ENCODE measurements at places on chromosomes 3 and 15.

GRCh38 chr3:194330579-194330978 lies 20.5 kb downstream of the CPN2 start:
- DNase-seq: no peak

DNA sequence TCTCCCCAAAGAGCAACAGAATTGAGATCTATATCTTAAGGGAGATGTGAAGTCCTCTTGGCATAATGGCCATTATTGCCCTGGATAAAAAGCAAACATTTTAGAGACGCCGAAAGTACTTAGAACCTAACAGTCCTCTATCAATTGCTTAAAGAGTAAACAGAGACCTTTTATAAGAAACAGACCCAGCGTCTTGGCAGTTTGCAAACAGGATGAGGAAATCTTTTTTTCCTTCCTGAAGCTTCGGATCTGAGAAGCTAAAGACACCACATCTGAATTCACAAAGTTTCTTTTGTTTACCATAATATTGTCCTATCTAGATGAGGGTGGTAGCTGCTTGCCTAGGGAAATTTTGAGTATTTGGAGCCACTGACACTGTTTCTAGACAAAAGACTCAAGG lies 59.9 kb upstream of the LIMD1 start:
- DNase-seq: no peak

- no peak for DNase-seq
Measured at GRCh38 chr15:80561500-80561899, 133.6 kb upstream of the ABHD17C start.

DNA sequence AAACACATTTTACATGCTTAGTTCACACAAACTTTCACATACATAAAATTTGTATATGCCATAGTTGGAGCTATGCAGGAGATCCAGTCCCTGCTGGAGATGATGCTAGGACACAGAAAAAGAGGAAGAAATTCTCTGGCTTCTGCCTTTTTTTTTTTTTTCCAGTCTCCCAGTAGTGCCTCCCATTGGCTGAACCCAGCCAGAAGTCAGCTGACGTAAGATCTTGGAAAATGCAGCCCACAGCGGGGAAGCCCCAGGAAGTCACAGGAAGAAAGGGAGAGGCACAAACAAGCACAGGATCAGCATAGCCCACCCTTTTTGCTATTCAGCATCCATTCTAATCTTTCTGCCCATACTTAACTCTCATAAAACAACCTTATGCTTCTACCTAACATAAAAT lies 38.5 kb downstream of the SCN11A start:
- no peak for DNase-seq

GRCh38 chr3:61913701-61914100 lies 352.3 kb downstream of the PTPRG start:
- DNase-seq: no peak

DNA sequence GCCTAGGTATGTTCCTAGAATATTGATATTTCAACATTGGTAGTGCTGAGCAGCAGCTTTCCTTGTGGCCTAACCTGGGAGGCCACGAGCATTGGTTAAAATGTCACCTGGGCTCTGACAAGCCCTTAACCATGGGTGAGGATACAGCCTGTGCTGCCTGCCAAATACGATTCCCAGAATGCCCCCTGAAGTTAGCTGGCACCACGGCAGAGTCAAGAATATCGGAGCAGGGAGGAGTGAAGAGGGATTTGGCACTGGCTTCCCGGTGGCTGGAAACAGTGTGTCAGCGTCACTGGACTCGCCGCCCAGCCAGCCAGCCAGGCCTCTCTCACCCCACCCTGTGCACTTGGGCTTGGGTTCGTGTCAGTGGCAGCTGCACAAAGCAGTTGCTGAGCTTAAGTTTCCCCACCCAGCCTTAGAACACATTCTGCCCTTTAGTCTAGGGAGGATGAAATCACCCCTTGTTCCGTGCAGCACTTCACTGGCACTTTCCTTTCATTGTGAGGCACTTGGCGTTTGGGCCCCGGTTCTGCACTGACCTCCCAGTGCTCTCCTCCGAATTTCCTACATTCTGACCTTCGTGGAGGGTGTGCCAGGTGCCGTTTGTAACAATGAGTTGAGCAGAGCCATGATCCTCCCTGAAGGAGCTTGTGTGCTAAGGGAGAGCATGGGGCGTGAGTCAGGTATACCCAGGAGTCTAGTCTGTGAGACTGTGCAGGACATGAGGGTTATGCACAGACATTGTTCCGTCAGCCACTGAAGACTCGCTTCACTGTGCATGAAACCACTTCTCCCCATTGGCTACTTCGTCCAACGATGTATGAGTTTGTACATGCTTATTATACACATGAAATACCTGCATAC lies 152.8 kb upstream of the BHLHE40 start:
- no peak for DNase-seq

DNA sequence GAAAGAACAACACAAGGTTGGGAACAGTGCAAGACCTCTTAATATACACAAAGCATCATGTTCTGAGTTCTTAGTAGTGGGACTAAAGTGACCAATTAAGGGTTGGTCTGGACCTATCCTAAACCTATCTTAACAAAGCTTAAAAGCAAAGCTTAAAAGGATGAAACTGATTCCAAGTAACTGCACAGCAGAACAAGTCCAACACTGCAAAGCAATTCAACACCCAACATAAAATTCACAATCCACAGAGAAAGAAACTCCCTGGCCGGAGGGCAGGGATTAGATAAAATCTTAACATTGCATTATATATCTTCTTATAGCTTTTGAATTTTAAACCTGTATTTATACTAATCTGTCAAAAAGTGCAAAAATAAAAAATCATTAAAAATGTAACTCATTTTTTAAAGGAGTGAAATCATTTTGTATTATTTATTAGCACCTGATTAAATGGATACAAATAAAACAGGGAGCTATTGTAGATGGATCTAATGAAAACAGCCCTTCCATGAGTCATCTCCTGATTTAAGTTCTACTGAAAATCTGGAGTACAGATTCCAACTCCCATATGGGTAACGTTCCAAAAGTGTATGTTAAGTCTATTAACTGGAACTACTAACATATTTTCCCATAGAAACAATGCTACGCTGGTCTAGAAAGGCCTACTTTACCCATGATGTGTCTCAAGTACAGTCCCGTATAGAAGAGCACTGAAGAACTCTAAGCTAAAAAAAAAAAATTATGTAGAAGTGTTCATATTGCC lies 34.9 kb downstream of the PIK3R4 start:
- DNase-seq: no peak

- DNase-seq: no peak
Measured at GRCh38 chr3:117192888-117193287, 483.3 kb downstream of the TUSC7 start.

GRCh38 chr3:119494597-119494996 lies 3.8 kb upstream of the TIMMDC1 start:
- DNase-seq: no peak

DNA sequence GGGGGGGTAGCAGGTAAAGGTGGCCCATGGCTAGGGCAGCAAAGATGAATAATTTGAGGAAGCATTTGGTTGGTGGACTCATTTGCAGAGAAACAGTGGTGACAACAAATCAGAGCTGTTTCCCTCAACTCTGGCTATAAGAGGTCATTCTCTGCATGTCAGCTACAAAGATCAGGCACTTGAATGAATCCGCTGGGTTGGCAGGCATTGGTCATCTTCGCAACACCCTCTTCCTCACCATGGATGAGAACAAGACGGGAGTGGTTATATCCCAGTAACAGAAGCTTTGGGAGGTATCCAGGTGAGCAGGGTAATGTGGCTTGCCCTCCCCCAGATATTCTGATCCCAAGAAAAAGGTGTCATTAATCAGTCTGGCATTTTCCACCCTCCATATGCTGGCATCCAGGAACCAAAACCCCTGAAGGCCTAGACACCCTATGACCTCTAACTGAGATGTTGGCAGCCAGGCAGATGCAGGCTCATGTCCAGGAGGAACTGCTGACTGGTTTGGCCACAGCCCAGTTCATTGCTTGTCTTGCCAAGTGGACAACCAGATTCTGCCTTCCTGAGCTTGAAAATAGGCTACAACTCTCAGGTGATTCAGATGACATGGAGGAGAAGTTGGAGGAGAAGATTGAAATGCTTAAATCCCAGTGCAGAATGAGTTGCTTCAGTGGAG lies 108.9 kb upstream of the TRIM42 start:
- no peak for DNase-seq

- no peak for DNase-seq
Measured at GRCh38 chr15:65194826-65195547, 9.8 kb upstream of the CLPX start.

GRCh38 chr3:5826467-5826866 lies 639.0 kb downstream of the EDEM1 start:
- no peak for DNase-seq

- no peak for DNase-seq
Measured at GRCh38 chr3:72185549-72186399, 400.8 kb upstream of the PROK2 start.

DNA sequence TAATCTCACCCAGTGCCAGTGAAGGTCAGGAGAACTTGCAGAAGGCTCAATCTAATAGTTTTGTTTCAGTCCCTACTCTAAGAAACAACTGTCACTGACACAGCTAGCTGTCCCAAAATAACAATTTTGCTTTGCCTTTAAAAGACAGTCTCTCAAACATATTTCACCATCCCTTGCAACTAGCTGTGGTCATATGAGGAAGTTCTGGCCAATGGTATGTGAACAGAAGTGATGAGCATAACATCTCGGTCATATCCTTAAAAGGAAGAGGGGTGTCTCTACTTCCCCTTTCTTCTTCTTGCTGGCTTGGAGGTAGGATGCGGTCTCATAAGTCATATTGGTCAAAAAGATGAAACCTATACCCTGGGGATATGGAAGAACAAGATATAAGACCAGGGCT lies 198.1 kb downstream of the NEK10 start:
- no peak for DNase-seq

GRCh38 chr3:107044677-107045076 lies 332.6 kb upstream of the CCDC54 start:
- DNase-seq: no peak

GRCh38 chr15:62515696-62516395 lies 350.8 kb upstream of the C2CD4B start:
- DNase-seq: no peak

DNA sequence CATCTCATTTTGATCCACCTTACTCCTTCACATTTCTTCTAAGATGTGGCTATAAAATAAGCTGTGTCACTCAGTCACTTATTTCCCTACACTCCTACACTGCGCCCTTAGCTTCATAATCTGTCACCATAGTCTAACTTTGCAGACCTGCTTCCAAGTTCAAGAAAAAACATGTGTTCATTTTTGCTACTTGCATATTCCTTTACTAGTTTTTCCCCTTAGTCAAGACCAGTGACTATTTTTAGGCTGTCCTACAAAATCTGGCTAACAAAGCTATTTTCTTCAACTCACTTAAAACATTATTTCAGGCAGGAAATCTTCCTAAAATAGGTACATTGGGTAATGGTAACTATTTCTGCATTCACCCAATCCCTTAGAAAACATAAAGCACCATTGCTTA lies 272.5 kb downstream of the TBC1D5 start:
- DNase-seq: no peak

GRCh38 chr3:175564363-175564762 lies 705.2 kb downstream of the NAALADL2 start:
- no peak for DNase-seq

- DNase-seq: no peak
Measured at GRCh38 chr3:48599077-48599501, 4.0 kb upstream of the COL7A1 start.

- peak; percentile 70 for DNase-seq
Measured at GRCh38 chr15:63503739-63504246, 600 bp upstream of the USP3 start.

DNA sequence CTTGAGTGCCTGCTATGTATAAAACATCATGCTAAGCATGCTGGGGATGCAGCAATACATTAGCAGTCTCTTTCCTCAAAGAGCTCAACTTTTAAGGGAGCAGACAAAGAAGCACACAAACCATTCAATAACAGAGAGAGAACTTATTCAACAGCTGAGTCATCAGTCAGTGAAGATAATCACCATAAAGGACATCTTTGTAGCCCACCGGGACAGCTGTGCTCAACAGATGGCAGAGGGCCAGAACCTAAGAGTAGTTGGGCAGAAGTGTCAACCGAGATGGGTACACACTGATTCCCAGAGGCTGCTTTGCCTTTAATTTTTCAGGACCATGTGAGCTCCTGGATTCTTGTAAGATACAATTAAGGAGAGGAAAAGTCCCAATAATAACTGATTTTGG lies 4.2 kb upstream of the RAB8B start:
- no peak for DNase-seq

- no peak for DNase-seq
Measured at GRCh38 chr3:141854599-141854998, 21.8 kb upstream of the ATP1B3 start.

DNA sequence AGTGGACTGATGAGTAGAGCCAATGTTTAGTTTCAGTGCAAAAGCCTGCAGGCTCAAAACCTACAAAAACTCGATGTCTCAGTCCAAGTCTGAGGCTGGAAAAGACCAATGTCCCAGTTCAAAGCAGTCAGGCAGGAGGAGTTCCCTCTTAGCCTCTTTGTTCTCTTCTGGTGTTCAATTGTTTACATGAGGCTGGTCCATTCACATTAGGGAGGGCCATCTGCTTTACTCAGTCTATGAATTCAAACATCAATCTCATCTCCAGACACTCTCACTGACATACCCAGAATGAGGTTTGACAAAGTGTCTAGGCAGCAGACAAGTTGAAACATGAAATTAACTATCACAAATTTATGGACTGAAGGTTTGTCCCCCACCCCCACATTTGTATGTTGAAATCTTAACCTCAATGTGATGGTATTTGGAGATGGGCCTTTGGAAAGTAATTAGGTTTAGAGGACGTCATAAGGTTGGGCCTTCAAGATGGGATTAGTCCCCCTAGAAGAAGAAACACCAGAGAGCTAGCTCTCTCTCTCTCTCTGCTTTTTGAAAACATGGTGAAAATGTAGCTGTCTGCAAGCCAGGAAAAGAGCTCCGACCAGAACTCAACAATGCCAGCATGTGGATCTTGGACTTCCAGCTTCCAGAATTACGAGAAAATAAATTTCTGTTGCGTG lies 438.5 kb upstream of the RGMA start:
- DNase-seq: no peak

DNA sequence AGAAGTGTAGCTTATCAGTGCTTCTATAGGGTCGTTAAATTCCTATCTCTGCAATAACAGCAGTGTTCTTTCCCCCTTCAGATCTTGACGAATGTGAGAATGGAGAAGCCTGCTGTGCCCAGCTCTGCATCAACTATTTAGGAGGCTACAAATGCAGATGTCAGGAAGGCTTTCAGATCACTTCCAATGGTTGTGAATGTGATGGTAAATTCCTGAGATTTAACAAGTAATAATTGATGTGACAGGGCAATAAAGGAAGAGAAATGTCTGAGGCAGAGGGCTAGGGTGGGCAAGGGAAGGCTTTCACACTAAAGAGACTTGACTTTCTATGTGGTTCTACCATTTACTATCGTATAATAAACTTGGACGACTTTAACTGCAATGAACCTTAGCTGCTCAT lies 711.7 kb upstream of the GOLIM4 start:
- no peak for DNase-seq

GRCh38 chr3:19063936-19064335 lies 84.4 kb upstream of the KCNH8 start:
- DNase-seq: no peak

- no peak for DNase-seq
Measured at GRCh38 chr3:197349368-197349767, 51.0 kb upstream of the DLG1 start.

Measured in stimulated activated CD8-positive, alpha-beta memory T cell treated with anti-CD3 and anti-CD28 coated beads, Interleukin-7, amount 100 ng/mL, for 1 hour (primary cell).